Dermis microvascular lymphatic vessel endothelial cell (primary cell): ENCODE measurements at places on chromosomes 12 and 14. TPM values are rescaled to one million over a fixed set of nuclear protein-coding genes. Genes with fewer than 3 reads are reported as not detected.

ENDOU gene
- total RNA-seq, result under 0.01 TPM in 2 replicates

FAM181A gene
- total RNA-seq, result not detected in 2 replicates

LALBA gene
- not detected in 2 replicates for total RNA-seq

TCP11L2 gene
- 42.7 and 64.4 TPM in 2 replicates for total RNA-seq

SLC38A1 gene
- total RNA-seq, result 113 and 142 TPM in 2 replicates

SRGAP1 gene
- 1.3 and 3.2 TPM in 2 replicates for total RNA-seq

RNF34 gene
- total RNA-seq, result 83.6 and 114 TPM in 2 replicates

ALDH2 gene
- 40.6 and 62.2 TPM in 2 replicates for total RNA-seq

KRT7 gene
- total RNA-seq, result 7.0 and 52.2 TPM in 2 replicates

KRT82 gene
- not detected in 2 replicates for total RNA-seq

CPM gene
- total RNA-seq, result 0.64 and 1.0 TPM in 2 replicates

KRT73 gene
- total RNA-seq, result not detected in 2 replicates

INSM2 gene
- total RNA-seq, result not detected in 2 replicates

SCNN1A gene
- total RNA-seq, result under 0.01 TPM in 2 replicates

TMEM132C gene
- not detected in 2 replicates for total RNA-seq
